Fibroblast of pulmonary artery (primary cell): ENCODE measurements at places on chromosomes 11 and 22.

DNA sequence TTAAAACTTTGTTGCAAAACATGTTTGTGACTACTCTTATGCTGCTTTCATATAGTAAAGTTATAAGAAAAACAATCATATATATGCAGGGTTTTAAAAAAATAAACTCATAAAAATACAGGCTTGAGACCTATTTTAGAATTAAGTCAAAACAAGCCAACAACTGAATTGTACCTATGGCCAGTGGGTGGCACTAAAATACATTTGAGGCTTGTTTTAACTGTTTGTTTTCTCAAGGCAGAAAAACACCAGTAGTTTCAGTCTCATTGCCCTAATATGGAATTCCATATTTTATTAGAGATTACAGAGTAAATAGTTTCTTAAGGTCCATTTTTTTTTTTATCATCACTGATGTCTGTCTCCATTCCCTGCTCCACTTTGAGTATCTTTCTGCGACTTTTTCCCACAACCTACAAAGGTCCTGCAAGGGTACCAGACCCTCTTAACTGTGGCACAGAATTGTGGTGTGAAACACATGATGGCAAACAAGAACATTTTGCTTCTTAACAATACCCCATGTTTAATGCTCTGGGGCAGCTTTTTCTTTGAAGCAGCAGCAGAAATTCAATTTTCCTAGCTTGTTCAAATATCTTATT, 8.5 kb upstream of the CCDC89 start:
- DNase-seq = peak; percentile 73

- DNase-seq = peak; percentile 87
Measured at GRCh38 chr11:85941380-85941973, 86.3 kb downstream of the CCDC83 start.

DNA sequence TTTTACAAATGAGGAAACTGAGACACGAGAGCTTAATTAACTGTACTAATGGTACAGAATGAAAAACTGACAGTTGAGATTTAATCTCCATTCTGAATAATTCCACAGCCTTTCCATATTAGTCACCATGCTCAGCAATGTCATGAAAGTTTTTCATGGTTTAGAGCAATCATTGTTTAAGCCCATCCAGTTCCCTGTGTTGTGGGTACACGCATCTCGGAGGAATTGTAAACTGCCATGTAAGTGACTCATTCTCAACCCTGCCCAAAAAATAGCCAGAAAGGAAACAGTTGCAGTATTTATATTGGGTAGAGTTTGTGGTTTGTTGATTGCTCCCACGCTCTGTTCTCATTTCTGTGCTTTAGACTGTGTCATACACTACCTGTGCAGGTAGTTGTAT, 1790.8 kb downstream of the LRRC4C start:
- peak; percentile 2 for DNase-seq

DNA sequence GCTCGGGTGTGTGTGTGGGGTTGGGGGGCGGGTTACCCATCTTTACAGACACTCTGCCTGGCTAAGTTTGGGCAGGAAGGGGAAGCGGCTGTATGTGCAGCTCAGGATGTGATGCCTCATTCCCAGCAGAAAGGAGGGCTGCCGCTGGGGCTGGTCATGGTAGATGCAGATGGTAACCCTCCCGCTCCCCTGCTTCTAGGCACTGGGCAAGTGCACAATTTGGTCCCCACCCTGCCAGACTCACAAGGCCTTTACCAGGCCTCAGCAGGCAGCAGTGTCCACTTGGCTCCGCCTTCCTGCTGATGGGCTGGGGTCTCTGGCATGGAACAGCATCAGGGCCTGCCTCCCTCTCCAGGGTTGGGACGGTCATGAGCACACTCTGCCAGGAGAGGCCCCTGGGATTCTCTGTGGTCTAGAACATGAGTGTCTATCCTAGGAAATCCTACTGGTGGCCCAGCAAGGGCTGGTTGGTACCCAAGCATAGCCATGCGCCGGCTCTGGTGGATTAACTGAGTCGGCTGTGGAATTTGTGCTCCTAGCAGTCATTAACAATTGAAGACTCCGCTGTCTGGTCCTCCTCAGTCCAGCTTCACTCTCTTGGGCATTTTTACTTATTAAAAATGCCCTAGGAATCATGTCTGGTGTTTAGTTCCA, 4.2 kb downstream of the LMO1 start:
- DNase-seq = no peak

- peak; percentile 26 for DNase-seq
Measured at GRCh38 chr22:34111210-34111824, 191.0 kb upstream of the LARGE1 start.

GRCh38 chr11:90705661-90706060, 482.8 kb upstream of the CHORDC1 start:
- no peak for DNase-seq

DNA sequence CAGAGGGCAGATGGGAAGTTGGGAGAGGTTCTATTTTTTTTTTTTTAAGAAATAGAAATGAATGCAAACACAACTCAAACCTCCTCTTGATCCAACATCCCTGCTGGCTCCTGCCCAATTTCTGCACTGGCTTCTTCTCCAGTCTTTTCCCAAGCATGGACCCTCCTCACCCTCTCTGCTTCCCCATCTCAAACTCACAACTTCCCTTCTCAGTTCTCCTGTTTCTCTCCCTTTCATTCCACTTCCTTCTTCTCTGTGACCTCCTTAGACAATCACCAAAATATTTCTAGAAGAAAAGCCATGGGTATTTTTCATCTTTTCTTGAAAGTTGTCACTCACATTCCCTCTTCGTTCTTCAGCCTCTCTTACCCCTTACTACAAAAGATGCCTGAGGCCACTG, 85.2 kb upstream of the VPREB1 start:
- DNase-seq = no peak

GRCh38 chr11:129694966-129695365, 120.7 kb upstream of the TMEM45B start:
- no peak for DNase-seq

DNA sequence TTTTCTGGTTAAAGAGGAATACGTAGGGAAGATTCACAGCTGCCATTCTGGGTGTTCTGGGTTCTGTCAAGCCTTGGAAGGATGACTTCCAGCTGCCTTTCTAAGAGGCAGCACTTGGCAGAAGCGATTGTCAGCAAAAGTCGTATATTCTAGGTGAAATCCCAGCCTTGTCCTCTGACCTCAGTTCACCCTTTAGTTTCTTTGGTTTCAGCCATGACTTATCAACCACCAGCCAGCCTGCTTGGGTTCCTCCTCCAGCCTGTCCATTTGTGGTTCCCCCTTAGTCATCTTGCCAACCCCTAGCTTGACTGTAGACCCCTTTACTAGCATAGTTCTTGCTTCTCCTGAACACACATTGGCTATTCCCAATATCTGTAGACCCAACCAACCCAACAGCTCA, 102.3 kb upstream of the CD44 start:
- DNase-seq = peak; percentile 29

GRCh38 chr11:47373876-47374719, 4.2 kb downstream of the SPI1 start:
- peak; percentile 76 for DNase-seq

GRCh38 chr11:71539017-71539416, 1.2 kb downstream of the KRTAP5-8 start:
- no peak for DNase-seq

DNA sequence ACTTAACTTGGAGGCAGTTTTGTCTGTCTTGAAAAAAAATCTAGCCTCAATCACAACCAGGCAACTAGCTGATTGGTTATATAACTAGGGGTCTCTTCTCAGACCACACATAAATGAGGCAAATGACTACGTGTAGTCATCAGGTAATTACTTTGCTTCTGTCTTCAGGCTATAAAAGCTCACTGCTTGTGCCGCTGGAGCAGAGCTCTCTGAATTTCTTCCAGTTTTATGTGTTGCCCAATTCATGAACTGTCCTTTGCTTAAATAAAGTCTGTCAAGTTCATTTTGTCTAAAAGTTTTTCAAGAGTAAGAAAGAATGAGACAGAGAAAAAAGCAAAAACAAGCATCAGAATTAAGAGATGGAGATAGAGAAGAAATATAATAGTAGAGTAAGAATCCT, 93.4 kb downstream of the MUC15 start:
- no peak for DNase-seq

- DNase-seq = no peak
Measured at GRCh38 chr11:115159207-115159606, 345.0 kb downstream of the CADM1 start.
